ENCODE measurements at places on chromosomes 4 and X.
A peak's percentile ranks its signal among the peaks of the same experiment; 100 is the strongest.

GRCh38 chrX:101749436-101749835 lies 89.8 kb upstream of the ARMCX2 start:
- DNase-seq = no peak

- DNase-seq = no peak
Measured at GRCh38 chr4:58935332-58935731, 1825.1 kb upstream of the IGFBP7 start.

- no peak for DNase-seq
Measured at GRCh38 chrX:22057667-22058066, 25.5 kb downstream of the PHEX start.

GRCh38 chr4:151690876-151691275 lies 69.9 kb downstream of the GATB start:
- no peak for DNase-seq

DNA sequence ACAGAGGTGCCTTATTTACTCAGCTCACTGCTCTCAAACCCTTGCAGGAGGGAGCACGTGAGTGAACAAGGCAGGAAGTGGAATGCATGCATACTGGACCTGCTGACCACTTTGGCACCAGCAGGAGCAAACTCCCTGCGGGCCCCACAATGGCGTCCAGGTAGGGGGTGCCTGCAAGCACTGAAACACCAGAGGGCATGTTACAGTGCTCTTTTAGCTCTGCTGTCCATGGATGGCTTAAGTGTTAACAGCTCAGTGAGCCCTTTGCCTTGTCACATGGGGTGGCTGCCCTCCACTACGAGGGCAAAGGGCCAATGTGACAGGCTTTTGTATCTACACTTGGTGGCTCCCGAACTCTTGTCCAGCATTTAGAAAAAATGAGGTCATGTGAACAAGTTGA lies 199.5 kb upstream of the UGT8 start:
- no peak for DNase-seq

GRCh38 chrX:41522671-41523070 lies 75.5 kb downstream of the NYX start:
- no peak for DNase-seq

- DNase-seq = no peak
Measured at GRCh38 chr4:101252721-101253120, 94.6 kb downstream of the PPP3CA start.

GRCh38 chr4:120692964-120693363 lies 229.6 kb downstream of the PRDM5 start:
- DNase-seq = peak; percentile 77

- DNase-seq = peak; percentile 1
Measured at GRCh38 chrX:52261125-52261462, 76.4 kb downstream of the MAGED4 start.

DNA sequence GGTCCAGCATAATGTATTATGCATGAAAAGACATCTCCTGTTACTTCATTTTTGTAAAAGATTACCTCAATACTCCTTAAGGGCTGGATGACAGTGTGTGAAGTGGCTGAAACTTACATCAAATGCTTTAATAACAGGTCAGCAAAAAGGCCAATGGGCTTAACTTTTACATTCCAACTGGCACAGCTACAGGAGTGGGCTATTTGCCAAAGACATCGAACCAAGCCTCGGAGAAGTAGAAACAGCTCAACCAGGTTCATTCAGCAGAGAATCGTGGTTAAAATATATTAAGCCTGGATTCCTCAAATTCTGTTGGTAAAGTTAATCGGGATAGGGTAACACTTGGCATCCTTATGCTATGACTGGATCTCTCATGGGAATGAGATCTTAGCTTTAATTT lies 639.7 kb downstream of the TRIML1 start:
- no peak for DNase-seq

DNA sequence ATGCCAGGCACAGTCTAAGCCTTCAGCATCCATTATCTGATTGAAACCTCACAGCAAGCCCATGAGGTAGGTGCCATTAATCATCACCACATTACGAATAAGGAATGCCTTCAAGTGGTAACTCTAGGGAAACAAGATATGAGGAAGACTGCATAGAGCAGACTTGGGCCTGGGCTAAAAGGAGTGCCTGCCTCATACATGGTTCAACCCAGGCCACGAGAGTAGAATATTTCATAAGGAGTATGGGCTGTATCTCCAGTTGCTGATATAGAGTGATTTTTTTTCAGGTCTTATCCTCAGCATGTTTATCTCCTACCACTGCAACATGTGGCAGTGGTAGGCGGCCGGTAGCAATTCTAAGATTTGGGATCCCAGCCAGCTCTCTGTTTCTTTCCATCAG lies 51.7 kb downstream of the ATP11C start:
- no peak for DNase-seq
